ENCODE measurements at places on chromosomes 7 and 10.

DNA sequence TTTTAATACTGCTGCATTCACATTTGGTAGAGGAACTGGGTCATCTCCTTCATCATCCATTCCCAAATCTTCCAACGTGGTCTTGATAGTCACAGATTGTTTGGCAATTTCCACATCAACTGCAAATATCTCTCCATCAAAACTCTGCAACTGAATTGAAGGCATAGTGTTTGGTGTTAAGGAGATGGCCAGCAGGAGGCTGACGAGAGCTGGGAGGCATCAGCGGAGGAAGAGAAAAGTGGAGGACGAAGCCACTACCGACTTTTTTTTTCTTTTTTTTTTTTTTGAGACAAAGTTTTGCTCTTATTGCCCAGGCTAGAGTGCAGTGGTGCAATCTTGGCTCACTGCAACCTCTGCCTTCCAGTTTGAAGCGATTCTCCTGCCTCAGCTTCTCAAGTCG, 205.0 kb upstream of the KCTD7 start:
- no peak for DNase-seq

- DNase-seq: no peak
These were observed 38.3 kb upstream of the RNF32 start for GRCh38 chr7:156602283-156602682.

DNA sequence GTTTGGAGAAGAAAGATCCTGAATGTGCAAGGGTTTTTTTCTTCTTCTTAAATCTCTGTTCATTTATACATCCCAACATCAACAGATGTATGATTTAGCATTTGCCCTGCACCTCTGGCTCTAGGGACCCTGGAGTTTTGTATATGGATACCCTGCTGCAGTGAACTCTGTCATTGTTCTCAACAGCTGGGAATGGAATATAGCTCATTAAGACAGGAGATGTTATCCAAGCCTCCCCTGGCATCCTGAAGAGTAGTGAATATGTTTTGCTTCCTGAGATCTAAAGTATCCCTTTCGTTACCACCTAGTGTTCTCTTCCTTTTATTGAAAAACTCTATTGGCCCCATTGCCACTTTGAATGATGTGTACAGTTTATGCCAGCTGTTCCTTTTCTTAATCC, 275.9 kb downstream of the EXOC4 start:
- DNase-seq: no peak

DNA sequence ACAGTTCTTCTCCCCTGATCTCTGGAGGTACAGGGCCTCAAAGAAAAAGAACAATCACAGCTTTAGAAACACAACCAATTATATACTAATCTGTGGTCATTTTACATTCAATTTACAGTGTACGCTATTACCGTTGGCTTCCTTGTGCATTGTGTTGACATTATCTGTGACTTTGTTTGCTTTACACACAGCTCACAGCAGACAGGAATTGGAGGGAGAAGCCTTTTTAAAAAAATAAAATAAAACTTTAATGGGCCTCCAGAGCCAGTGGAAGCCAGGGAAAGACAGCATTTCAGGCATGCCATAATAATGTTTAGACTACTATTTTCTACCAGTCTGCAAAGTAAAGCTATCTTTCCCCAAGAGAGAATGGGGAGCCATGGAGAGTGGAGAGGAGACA, 179.0 kb upstream of the ADO start:
- DNase-seq: no peak

- DNase-seq: no peak
These were observed 61.2 kb downstream of the CDH23 start for GRCh38 chr10:71457908-71458307.

- no peak for DNase-seq
These were observed 269.6 kb upstream of the FZD1 start for GRCh38 chr7:90994601-90995000.

DNA sequence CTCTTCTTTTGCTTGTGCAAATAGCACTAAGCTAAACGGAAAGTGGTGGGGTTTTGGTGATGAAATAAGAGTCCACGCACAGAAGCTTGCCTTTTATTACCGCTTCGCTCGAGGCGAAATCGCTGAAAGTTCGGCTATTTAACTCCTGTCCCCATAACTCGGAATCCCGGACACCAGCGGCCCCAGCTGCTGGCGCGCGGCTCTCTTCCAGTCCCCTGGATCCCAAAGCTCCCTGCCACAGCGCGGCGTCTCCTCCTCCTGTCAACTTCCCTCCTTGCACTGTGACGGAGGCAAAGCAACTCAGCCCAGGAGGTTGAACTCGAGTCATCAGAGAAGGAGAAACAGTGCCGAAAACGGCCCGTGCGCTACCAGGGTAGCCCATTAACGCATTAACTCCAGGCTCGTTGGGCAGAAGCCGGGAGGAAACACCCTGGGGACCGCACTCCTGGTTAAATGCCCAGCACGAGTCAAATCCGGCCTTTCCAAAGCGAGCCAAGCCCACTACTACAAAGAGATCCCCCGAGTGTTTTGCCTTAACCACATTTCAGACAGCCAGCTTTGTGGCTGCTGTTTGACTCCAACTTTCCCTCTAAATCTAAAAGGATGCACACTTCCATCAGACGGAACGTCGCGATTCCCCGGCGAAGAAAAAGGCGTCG, 1.3 kb downstream of the SEMA3D start:
- DNase-seq: no peak

DNA sequence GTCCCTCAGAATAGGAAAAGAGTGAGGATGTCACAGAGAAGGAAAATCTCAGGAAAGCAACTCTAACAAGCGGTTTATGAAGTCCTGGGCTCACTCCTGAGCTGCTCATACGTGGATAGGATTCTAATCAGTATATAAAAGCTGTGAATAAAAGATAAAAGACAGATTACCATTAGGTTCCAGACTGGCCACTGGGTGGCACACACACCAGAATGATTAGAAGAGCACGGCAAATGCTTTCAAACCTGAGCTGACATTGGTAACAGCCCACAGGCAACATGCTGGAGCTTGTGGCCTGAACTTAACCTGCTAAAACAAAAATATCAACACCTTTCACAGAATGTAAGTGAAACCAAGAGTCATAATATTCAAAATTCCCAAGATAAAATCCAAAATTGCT, 370.8 kb downstream of the GRID1 start:
- no peak for DNase-seq

GRCh38 chr10:128642502-128642901, 516.3 kb upstream of the MKI67 start:
- no peak for DNase-seq

- no peak for DNase-seq
These were observed 1055.4 kb upstream of the AUTS2 start for GRCh38 chr7:68542831-68543230.

DNA sequence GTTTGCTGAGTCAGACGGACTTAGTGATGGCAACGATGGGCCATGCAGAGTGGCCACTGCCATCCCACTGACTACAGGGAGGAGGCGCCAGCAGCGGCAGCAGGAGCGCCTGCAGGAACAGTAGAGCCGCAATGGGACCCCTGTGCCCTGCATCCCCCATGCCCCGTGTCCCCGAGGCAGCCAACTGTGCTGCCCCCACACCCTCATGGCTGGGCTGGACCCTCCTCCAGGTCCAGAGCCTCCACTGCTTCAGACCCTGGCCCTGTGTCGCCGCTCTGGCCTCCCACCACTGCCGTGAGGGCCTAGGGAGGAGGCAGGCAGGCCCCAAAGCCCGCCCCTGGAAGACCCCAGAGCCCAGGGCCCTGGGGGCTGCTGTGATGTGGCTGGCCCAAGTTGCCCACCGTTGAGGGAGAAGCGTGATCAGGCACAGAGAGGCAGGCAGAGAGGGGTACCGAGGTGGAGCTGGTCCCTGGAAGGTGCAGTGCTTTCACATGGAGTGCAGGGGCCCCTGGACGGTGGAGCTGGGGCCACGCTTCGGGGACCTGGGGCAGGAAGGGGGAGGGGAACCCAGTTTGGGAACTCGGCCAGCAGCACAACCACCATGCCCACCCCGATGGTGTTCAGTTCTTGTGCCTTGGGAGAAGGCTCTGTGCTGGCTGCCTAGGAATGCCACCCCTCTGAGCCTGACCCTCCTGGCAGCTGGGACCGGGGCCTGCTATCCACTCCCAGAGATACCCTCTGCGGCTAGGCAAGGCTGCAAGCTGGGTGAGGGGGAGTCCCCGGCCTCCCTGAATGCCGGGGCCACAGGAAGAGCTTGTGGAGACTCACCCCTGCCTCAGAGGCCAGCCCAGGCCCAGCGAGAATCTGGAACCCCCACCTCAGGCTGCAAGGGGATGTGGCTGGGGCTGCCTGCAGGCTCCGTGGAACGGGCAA, 32.6 kb downstream of the DKK1 start:
- DNase-seq: no peak

DNA sequence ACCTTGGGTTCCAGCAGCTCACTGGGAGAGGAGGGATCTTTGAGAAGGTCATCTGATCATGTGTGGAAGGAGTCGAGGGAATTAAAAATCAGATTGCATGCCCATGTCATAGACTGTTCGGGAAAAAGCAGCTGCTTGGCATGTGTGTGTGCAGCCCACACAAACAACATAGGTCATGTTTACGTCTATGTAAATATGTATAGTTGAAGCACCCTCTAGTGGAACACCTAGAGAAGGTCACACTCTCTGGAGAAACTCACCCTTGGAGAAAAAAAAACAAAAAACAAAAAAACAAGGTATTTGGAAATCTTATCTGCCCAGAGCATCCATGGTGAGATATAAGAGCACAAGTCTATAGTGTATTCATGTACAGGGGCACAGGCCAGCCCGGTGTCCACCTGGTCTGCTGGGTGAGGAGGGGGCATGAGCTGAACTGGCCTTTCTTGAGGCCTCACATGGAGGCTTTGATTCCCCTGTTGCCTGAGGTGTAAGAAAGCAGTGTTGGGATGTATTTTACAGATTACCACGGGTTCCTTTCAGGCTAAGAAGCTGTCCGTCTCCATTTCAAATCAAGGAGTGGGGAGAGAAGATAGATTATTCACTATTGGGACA, 98.0 kb downstream of the NPY start:
- no peak for DNase-seq

DNA sequence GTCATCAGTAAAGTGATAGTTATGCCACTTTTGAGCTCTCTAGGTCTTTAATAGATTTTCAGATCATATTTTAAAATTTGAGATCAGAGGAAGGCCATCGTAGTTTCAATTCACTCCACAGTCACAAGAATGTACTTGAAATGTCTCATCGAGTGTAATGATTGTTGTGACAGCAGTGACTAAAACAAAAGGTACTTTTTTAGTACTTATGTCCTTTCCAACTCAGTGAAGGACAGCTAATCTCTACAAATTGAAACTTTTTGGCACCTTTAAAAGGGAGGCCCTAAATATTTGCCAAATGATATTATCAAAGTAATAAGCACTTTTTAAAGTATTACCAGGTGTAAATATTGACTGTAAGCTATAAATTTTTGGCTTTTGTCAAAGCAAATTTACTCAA, 702.9 kb upstream of the GRM3 start:
- no peak for DNase-seq

GRCh38 chr10:96465599-96465998, 48.1 kb downstream of the TLL2 start:
- no peak for DNase-seq

DNA sequence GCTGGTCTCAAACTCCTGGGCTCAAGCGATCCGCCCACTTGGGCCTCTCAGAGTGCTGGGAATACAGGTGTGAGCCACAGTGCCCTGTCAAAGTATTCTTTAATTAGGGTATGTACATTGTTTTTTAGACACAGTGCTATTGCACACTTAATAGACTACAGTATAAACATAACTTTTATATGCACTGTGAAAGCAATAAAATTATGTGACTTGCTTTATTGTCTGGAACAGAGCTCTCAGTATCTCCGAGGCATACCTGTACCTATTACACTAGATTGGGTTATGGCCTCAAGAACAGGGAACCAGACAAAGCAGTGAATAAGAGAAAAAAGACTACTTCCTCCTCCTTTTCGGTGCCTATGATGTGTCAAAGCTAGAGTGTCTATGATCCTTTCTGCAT, 13.1 kb downstream of the ATOH7 start:
- no peak for DNase-seq

- no peak for DNase-seq
These were observed 33.0 kb downstream of the POLR1F start for GRCh38 chr7:19675816-19676215.

DNA sequence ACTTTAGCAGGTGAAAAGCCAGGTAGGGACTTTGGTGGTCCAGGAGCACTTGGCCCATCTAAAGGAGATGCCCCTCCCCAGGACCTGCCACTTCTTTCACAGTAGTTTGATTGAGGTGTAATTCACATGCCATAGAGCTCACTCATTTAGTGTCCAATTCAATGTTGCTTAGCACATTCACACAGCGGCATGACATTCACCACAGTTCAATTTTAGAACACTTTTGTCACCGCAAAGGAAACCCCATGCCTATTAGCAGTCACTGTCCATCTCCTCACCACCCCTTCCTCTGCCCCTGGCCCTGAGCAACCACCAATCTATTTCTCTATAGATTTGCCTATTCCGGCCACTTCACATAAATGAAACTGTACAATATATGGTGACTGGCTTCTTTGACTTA, 211.6 kb upstream of the ZMIZ1 start:
- no peak for DNase-seq

DNA sequence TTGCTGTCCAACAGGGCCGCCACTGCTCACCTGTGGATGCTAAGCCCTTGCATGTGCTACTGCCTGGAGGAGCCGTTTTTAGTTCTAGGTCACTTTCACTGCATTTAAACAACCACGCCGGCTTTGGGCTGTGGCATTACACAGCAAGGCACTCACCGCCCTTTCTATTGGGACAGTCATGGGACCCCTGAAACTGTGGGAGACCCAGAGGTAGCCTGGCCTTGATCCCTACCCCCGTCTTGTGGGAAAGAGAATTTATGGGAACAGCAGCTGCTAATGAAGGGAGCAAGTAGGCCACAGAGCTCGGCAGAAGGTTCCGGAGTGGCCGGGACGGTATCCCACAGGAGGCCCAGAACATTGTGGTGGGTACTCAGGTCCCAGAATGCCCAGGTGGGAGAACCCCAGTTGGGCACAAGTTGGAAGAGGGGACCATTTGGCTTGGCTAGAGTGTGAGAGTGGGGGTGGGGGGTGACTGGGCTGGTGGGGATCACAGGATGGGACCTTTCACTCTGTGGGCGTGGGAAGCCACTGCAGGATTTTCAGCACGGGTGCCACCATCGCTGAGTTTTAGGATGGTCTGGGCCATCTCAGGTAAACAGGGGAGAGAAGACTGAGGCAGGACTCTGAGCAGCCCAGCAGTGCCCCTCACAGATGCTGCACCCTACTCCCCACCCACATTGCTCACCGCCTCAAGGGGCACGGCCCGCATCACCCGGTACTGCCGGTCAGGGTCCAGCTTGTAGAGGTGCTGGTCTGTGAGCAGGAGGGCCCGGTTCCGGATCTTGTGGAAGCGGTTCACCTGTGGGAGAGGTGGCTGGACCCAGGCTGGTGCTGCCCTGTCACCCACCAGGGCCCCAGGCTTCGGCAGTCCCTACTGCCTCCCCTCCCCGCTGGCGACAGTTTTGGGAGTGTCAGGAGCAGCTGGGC, 15.2 kb downstream of the MYO1G start:
- no peak for DNase-seq

- DNase-seq: no peak
These were observed 7.9 kb upstream of the ZFYVE27 start for GRCh38 chr10:97729014-97729413.

- DNase-seq: no peak
These were observed 22.3 kb upstream of the GDI2 start for GRCh38 chr10:5835446-5836095.

Data from AG09309 (cell line).